Cerebellum (tissue), 4 donors: ENCODE measurements at places on chromosomes 3 and 15. TPM values are rescaled to one million over a fixed set of nuclear protein-coding genes. Genes with fewer than 3 reads are reported as not detected.

- DNase-seq: no peak
These were observed 9.1 kb upstream of the UTS2B start for GRCh38 chr3:191339316-191339917.

GRCh38 chr15:68644996-68645395 is 66.2 kb downstream of the CORO2B start:
- no peak for DNase-seq

DNA sequence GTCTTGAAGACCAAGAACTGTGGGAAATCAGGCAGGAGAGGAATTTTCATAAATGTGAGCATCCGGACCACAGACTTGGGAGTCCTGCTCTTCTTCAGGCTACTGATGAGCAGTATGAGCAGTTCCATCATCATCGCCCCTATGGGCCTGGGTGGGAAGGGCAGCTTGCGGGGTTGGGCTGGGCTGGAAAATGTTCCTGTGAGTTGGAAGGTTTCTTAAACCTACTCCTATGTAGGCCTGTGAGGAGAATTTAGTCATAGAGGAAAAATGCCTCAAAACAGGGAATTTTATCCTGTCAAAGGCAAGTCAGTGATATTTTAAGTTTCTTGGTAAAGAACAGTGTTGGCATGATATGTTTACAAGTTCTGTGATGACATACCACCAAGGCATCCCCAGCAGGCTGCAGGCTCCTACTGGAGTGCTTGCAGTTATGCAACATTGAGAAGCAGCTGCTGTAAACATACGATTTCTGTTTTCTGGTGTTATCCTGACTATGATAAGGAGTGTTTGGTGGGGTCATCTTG is 10.3 kb downstream of the MASP1 start:
- DNase-seq: no peak

GRCh38 chr15:57395292-57395691 is 19.0 kb downstream of the CGNL1 start:
- no peak for DNase-seq

DNA sequence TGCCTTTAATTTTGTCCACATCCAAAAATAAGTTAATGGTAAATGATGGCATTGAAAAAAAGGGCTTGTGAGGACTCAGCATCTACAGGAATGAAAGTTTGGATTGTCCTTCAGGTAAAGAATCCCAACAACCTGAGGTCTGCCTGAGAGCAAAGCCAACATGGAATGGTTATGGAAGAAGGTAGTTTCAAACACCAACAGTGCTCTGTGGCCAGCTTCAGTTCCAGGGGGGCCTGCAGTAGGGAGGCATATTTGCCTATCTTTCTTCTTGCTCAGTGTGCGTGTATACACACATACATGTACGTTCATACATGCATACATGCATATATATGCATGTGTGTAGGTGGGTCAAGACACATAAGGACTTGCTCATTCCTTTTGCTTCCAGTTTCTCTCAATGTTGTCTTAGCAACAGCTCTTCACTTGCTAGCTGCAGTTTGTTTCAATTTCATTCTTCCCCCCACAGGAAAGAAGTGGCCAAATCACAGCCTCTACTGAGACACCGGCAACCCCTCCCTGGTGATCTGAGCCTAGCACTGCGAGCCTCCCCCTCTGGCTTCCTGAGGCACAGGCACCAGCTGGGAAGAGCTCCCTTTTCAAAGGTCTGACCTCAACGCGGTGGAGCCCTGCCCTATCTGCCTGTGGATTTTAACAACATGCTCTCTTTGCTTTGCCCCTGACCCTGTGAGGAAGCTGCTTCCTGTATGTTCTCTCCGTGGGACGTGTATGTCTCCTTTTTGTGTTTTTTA is 146.2 kb downstream of the KLF13 start:
- DNase-seq: no peak

GRCh38 chr15:65902373-65902772 is 33.1 kb downstream of the RAB11A start:
- no peak for DNase-seq

- no peak for DNase-seq
These were observed 34.5 kb downstream of the TIGIT start for GRCh38 chr3:114328345-114328744.

- no peak for DNase-seq
These were observed 27.2 kb upstream of the TNFSF10 start for GRCh38 chr3:172550347-172550943.

DNA sequence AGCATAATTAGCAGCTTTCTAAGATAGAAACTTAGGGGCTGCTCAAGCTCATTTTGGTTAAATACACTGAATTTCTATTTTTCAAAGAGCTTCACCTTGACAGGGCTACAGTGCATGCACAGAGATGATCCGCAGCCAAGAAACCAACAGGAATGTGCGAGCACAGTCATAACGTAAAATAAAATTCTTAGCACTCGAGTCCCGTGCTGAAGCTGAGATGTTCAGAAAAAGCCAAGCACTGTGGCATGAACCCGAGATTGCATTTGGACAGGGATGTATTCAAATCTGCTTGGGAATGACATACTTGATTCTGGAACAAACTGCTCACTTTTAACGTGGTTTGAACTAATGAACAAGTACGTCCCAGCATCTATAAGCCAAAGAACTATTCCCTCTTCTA is 340.3 kb downstream of the FOXP1 start:
- no peak for DNase-seq

DNA sequence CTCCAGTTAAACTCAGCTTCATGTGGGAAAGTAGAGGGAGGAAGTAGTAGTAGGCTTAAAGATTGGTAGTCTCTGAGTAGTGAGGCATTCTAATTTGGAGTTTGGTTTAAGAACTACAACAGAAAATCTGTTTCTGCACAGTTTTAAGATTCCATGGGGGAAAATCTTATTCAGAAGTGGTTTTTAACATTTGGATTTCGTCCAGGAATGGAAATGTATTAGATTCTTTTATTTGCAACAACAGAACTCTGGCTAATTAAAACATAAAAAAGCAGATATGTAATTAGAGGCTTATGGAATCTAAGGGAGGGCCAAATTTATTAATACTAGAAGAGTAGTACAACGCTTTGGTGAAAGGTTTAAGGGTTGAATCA is 36.0 kb downstream of the NECTIN3 start:
- no peak for DNase-seq

GRCh38 chr3:2511356-2511755 is 412.7 kb downstream of the CNTN4 start:
- peak; percentile 16 for DNase-seq

- no peak for DNase-seq
These were observed 23.7 kb upstream of the FAM98B start for GRCh38 chr15:38430106-38430760.

DNA sequence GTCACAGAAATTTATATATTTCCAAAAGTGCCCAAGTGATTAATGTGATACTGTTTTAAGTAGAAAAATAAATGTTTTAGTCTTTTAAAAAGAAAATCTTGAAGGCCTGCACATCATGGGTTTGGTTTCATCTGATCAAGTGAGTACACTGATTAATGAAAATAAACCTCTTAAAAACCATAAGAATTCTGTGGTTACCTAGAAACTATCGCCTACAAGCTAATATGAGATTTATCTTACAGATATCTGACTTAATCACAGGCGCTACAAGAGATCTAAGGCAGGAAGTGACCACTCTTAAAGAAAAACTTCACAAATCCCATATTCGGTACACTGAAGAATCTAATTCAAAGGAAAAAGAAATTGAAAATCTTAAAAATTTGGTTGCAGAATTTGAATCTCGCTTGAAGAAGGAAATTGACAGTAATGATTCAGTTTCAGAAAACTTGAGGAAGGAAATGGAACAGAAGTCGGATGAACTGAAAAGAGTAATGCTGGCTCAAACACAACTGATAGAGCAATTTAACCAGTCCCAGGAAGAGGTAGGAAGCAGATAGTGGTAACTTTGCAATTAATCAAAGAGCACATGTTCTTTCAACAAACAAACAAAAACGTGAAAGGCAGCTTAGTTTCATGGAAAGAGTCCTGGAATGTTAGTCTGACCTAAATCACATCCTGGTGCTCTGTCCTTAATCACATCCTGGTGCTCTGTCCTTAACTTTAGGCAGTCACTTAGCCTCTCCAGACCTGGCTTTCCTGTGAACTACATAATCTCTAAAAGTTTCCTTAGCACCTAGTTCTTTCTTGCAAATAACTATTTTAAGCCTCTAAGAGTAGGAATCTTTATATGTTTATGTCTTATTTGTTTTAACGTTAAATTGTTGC is 131.8 kb downstream of the CCNL1 start:
- no peak for DNase-seq

GRCh38 chr15:61275901-61276300 is 46.8 kb upstream of the RORA start:
- peak; percentile 30 for DNase-seq

DNA sequence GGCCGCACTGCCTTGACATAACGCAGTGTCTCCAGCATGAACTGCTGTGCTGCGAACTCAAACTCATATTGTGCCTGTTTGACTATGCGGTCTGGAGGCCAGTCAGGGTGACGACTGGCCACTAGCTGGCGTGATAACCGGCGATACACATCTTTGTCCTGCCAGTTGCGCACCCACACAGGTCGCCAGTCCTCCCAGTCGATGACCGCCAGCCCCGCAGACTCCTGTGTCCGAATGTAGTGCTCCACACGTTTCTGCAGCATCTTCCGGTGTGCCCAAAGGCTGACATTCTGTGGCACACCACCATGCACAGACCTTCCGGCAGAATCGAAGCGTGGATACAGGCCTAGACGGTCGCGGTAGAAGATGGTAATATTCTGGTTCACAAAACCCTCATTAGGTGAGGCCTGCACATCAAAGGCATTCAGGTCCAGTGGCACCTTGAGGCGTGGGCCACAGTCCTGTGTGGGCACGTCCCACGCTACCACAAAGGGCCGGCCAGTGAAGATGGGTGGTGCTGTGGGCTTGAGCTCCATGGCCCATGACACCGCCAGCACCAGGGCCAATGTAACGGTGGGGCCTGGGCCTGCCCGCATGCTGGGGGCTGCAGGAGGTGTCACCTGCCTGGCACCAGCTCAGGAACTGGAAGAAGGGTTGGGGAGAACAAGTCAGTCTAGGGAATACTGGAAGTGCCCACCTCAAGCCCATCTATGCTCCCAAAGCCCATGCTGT is 2.5 kb downstream of the HYAL2 start:
- DNase-seq: no peak

DNA sequence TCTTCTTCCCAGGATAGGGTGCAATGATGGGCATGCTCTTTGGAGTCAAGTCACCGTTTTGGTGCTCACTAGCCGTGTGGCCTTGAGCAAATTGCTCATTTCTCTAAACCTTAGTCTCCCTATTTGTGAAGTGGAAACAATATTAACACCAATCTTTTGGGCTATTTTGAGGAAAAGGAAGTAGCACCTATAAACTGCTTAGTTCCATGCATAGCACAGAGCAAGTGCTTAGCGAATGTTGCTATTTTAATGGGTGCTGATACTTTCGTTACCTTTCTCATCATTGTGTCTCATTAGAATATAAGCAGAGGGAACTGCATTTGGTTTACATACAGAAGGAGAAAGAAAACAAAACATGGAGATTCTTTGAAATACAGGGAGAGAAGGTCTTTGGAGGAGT is 66.1 kb downstream of the BOC start:
- DNase-seq: no peak

The C2CD4B gene
- 2.0 TPM for total RNA-seq

The GRM2 gene
- total RNA-seq: 9.4 TPM

The GPR62 gene
- 0.18 TPM for total RNA-seq

The MUC20 gene
- 4.3 TPM for total RNA-seq

The RASL12 gene
- 5.5 TPM for total RNA-seq

The GATA2 gene
- total RNA-seq: 2.0 TPM

The MAGEL2 gene
- total RNA-seq: 3.4 TPM

The AGBL1 gene
- 0.91 TPM for total RNA-seq

The LRRC31 gene
- not detected for total RNA-seq
